ENCODE measurements at places on chromosomes 5 and 9. TPM values are rescaled to one million over a fixed set of nuclear protein-coding genes. Genes with fewer than 3 reads are reported as not detected.
A peak's percentile ranks its signal among the peaks of the same experiment; 100 is the strongest.

The NOP16 gene
- 160 TPM for total RNA-seq

The TAF11L10 gene
- total RNA-seq = not detected

The HSPB3 gene
- not detected for total RNA-seq

The OLFM1 gene
- not detected for total RNA-seq

The TRAF1 gene
- total RNA-seq = 316 TPM

The RMND5B gene
- total RNA-seq = 28.8 TPM

The CDK7 gene
- total RNA-seq = 44.8 TPM

The ASPN gene
- total RNA-seq = not detected

DNA sequence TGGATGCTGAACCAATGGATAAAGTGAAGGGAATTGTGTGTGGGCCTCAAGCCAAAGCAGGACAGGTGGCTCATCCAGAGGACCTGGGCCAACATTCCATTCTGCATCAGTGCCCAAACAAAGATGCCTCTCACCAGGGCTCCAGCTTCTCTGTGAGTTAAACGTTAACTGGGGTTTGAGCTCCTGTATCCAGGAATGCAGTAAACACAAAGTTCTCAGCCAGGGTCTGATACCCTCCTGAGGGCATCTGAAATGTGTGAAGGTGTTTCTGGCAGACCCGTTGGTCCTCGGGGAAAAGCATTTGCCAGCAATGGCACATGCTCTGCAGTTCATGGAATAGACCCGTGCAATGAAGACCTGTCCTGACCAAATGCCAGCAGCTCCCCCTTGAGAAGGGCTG is 33.9 kb upstream of the AOPEP start:
- H3K27me3 ChIP-seq = no peaks in the 10 kb centered on the region
- no peaks in the 10 kb centered on the region for H3K4me1 ChIP-seq
- H3K4me3 ChIP-seq = no peak overlapping the region
- DNase-seq = no peak

DNA sequence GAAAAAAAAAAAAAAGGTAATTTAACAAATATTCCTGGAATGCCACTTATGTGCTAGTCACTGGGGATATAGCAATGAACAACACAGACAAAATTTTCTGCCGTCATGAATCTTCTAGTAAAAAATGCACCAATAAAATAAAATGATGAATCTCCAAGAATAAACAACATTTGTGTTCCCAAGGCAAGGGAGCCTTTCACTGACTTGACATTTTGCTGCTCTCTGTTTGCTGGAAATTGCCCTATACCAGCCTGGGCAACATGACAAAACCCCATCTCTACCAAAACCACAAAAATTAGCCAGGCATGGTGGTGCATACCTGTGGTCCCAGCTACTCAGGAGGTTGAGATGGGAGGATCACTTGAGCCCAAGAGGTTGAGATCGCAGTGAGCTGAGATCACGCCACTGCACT is 64.5 kb upstream of the ERBIN start:
- no peak overlapping the region for H3K4me3 ChIP-seq
- DNase-seq = no peak
- H3K27me3 ChIP-seq = no peaks in the 10 kb centered on the region
- no peak overlapping the region for H3K27ac ChIP-seq
- peaks cover 17% of the 10 kb centered on the region for H3K4me1 ChIP-seq
- H3K36me3 ChIP-seq = no peaks in the 10 kb centered on the region

GRCh38 chr9:128634111-128634510 is 22.5 kb downstream of the DYNC2I2 start:
- H3K27me3 ChIP-seq = no peaks in the 10 kb centered on the region
- peaks cover 26% of the 10 kb centered on the region for H3K36me3 ChIP-seq
- H3K27ac ChIP-seq = no peak overlapping the region
- no peaks in the 10 kb centered on the region for H3K4me1 ChIP-seq

DNA sequence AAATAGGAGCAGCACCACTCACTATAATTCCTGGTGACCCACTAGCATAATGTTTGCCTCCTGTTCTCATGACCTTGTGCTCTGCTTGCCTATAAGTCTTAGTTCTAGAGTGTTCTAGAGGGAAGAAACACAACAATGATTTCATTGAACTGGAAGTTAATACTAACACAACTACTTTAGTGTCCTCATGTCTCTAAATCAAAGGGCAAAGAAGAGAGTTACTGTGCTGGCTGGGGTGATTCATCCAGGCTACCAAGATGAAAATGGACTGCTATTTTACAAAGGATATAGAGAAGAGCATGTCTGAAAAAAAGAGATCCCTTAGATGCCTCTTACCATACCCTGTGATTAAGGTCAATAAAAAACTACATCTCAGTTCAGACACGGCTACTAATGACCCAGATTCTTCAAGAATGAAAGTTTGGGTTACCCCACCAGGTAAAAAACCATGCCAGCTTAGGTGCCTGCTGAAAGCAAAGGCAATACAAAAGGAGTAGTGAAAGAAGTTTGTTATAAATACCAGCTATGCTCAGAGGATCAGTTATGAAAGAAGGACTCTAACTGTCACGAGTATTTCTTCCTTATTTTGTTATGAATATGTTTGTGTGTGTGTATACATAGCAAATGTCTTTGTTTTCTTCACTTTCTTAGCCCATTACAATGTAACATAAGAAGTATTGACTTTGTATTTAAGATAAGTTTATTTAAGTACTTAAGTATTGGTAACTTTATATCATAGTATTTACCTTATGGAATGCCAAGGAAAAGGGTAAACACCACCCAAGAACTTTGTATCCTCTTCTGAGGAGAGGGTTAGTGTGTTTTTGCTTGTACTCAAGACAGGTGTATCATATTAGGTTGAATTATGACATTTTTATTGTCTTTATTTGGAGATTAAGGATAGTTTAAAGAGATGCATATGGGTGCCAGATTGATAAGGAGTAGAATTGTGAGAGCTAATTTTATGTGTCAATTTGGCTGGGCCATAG is 314.1 kb upstream of the PTGER4 start:
- H3K27ac ChIP-seq = no peak overlapping the region
- H3K4me3 ChIP-seq = no peak overlapping the region
- no peak for DNase-seq
- H3K4me1 ChIP-seq = no peaks in the 10 kb centered on the region
- no peaks in the 10 kb centered on the region for H3K36me3 ChIP-seq

- no peak overlapping the region for H3K4me3 ChIP-seq
- H3K27ac ChIP-seq = no peak overlapping the region
- H3K27me3 ChIP-seq = no peaks in the 10 kb centered on the region
- H3K36me3 ChIP-seq = no peaks in the 10 kb centered on the region
- no peak for DNase-seq
These were observed 92.8 kb downstream of the CAVIN4 start for GRCh38 chr9:100670719-100671118.

DNA sequence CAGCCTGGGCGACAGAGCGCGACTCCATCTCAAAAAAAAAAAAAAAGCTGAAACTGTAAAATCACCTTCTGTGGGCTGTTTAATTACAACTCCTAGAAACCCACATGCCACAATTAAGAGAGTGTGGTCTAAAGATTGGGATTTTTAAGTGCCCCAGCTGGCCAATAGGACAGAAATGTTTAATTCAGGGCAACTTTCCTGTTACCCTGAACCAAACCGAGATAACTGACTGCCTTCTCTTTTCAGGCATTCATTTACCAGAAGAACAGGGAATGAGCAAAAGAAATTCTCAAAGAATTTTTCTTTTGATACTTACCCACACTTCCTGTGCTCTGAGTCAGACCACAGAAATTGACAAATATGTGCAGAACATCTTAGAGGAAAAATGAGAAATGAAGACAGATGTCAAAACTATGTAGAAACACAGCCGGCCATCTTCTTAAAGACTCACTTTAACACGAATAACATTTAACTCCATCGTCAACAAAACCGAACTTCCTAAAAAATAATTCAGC is 221.3 kb upstream of the DAPK1 start:
- H3K4me3 ChIP-seq = no peak overlapping the region
- no peak overlapping the region for H3K27ac ChIP-seq
- no peak for DNase-seq
- H3K4me1 ChIP-seq = peaks cover 40% of the 10 kb centered on the region

DNA sequence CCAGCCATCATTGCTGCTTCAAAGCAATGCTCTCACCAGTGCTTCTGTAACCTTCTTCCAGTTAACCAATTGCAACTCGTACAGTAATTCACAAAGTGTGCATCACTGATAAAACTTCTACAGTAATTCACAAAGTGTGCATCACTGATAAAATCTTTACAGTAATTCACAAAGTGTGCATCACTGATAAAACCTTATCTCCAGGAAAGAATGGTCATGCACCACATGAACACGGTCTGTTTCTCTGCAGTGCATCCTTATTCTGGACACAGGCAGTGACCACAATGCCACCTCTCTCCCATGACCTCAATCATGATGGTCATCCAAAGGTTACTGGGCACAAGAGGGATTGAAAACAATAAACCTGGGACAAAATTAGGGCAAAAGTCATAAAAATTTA is 153.6 kb downstream of the TSSK1B start:
- no peaks in the 10 kb centered on the region for H3K36me3 ChIP-seq
- no peak for DNase-seq
- H3K4me3 ChIP-seq = no peak overlapping the region

GRCh38 chr5:169696621-169697510 is 59.8 kb downstream of the DOCK2 start:
- H3K4me1 ChIP-seq = no peaks in the 10 kb centered on the region
- peaks cover 57% of the 10 kb centered on the region for H3K36me3 ChIP-seq
- H3K27me3 ChIP-seq = no peaks in the 10 kb centered on the region
- no peak overlapping the region for H3K4me3 ChIP-seq
- no peak overlapping the region for H3K27ac ChIP-seq
- DNase-seq = no peak

DNA sequence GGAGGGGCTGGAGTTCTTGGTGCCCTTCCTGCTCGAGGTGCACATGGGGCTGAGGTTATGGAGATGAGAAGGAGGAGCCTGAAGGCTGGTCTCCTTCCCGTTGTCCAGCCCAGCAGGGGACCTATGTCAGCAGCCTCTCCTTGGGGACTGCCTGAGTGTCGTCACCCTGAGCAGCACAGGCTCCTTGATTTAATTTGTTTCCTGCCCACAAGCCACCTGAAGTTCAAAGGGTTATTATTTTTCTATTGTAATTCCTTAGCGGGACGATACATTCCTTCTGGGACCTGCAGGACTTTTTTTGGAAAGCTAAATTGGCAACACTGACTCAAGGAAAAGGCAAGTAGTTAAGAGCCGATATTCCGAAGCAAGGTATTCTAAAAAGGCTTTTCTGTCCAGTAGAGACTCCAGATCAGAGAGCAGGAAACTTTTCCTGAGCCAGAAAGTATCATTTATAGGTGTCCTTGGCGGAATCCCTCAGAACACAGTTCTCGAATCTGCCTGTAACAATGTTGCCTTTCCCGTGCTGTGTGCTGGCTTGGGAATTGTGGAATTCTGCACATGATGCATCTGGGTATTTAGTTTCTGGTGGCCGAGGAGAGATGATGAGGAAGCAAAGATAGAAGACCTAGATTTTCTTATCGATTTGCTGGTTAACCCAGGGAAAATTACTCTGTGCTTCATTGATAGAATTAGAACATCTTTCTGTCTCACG is 55.4 kb downstream of the ARHGAP26 start:
- no peaks in the 10 kb centered on the region for H3K36me3 ChIP-seq
- H3K4me3 ChIP-seq = no peak overlapping the region
- no peaks in the 10 kb centered on the region for H3K27me3 ChIP-seq
- H3K4me1 ChIP-seq = peaks cover 25% of the 10 kb centered on the region
- no peak overlapping the region for H3K27ac ChIP-seq

DNA sequence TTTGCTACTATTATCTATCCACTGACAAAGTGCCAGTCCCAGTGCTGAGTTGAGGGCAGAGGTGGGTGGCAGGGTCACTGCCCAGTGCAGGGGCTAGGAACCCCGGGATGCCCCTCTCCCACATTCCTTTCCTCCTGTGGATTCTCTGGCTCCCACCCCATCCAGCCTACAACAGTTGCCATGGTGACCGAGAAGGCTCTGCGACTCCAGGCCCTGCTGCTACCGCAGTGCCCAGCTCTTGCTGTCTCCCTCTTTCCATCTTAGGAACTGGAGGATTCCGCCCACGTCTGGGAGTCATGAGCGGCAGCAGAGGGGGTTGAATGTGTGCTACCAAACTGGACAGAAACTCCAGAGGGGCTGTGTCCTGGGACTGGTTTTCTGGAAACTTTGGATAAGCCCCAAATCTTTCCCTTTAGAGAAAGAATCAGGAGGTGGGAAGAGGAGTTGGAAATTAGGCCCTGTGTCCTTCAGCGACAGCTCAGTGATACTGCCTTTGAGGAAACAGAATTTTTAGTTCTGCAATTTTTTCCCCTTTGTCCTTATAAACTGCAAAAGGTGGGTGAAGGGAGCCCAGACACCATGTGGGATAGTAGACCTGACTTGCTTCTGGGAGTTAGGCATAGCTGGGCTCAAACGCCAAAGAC is 20.7 kb upstream of the C5orf47 start:
- no peak overlapping the region for H3K4me3 ChIP-seq
- H3K36me3 ChIP-seq = no peaks in the 10 kb centered on the region
- no peak for DNase-seq
- H3K27me3 ChIP-seq = no peaks in the 10 kb centered on the region
- no peak overlapping the region for H3K27ac ChIP-seq

DNA sequence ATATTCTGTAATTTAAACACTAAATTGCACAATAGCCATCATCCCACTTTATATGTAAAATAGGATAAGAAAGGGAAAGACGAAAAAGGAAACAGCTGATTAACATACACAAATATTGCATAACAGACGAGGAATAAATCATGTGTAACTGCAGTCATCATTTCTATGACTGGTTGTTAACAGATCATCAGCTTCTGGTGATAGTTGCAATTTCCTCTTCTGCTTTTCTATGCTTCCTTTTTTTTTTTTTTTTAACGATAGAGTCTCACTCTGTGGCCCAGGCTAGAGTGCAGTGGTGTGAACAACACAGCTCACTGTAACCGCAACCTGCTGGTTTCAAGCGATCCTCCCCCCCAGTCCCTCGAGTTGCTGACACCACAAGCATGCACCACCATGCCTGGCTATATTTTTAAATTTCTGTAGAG is 22.5 kb upstream of the JAKMIP2 start:
- H3K27ac ChIP-seq = no peak overlapping the region
- DNase-seq = peak; percentile 29
- peaks cover 12% of the 10 kb centered on the region for H3K4me1 ChIP-seq
- no peaks in the 10 kb centered on the region for H3K27me3 ChIP-seq
- no peaks in the 10 kb centered on the region for H3K36me3 ChIP-seq
- H3K4me3 ChIP-seq = no peak overlapping the region

DNA sequence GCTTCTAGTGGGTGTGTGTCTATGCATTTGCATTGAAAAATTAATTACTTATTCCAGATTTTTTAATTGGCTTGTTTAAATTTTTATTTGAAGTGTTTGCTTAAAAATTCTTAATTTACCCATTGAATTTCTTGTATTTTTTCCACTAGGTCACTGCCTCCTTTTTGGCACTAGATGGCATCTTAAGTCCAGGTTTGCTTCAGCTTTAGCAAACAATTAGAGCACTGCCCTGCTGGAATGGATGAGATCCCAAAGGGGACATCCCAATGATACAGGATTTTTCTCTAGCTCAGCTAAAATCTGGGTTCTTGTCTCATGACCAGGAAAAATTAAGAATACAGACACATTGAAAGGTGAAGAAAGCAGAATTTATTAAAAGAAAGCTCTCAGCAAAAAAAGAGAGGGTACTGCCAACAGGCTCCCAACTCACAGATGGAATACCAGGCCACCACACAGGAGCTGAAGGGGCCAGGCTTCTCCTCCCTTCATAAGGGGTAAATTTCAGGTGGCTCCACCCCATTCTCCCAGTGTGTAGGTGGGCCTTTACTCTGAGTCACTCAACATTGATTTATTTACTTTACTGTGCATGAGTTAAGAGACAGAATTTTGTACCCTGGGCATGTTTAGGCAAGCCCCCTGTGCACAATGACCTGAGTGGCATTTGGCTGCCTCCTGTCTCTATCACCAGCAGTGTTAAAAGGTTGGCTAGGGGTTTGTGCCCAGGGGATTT is 532.4 kb downstream of the ANXA1 start:
- no peaks in the 10 kb centered on the region for H3K4me1 ChIP-seq
- H3K27ac ChIP-seq = no peak overlapping the region
- no peaks in the 10 kb centered on the region for H3K27me3 ChIP-seq
